Kasumi-1 (cell line): ENCODE measurements at places on chromosomes 5 and 9.

DNA sequence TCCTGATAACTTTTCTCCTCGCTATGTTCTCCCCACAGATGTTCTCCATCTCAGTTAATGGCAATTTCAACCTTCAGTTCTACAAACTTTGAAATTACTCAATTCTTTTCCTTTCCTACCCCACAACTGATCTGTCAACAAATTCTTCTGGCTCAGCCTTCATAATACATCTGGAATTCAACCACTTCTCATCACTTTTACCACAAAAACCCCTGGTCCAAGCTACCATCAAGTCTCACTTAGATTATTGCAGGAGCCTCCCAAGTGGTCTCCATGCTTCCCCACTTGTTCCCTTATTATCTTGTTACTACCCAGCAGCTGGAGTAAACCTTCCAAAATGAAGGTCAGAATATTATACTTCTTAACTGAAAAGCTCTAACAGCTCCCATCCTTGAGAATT lies 110.1 kb downstream of the FBN2 start:
- no peak for DNase-seq

GRCh38 chr9:110021891-110022290 lies 186.1 kb downstream of the C9orf152 start:
- peak; percentile 95 for DNase-seq

GRCh38 chr5:172617817-172618216 lies 23.2 kb upstream of the NEURL1B start:
- DNase-seq, result no peak

- no peak for DNase-seq
Measured at GRCh38 chr9:99633265-99633664, 188.4 kb upstream of the NR4A3 start.

- DNase-seq, result no peak
Measured at GRCh38 chr9:31700252-31701045, 684.0 kb upstream of the ACO1 start.

- DNase-seq, result no peak
Measured at GRCh38 chr5:140432916-140433315, 31.3 kb downstream of the ANKHD1 start.

DNA sequence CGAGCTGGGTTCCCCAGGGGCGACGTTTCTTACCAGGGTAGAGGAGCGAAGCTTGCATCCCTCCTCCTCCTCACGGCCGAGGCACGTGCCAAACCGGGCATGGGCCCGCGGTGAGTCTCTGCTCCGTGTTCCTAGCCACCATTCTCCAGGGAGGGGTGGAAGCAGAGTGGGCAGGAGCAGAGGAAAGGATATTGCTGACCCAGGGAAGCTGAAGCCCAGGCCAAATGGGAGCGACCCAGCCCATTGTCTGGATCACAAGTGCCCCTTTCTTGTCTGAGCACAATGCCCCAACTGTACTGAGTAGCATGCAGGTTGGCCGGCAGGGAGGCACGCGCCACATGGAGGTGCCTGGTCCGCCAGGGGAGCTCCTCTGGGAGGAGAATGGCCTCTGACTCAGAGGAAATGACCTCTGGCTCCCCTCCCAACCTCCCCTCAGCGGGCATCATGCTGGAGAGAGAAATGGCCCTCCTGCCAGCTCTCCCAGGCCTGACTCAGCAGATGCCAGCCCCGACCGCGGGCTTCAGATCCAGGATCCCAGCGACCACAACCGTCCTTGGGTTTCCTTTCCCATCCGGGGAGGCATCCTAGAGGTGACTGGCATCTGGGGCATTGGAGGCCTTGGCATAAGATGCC lies 1.1 kb downstream of the PRR7 start:
- no peak for DNase-seq
